HS-5 (cell line): ENCODE measurements at places on chromosomes 7 and 10.
A peak's percentile ranks its signal among the peaks of the same experiment; 100 is the strongest.

DNA sequence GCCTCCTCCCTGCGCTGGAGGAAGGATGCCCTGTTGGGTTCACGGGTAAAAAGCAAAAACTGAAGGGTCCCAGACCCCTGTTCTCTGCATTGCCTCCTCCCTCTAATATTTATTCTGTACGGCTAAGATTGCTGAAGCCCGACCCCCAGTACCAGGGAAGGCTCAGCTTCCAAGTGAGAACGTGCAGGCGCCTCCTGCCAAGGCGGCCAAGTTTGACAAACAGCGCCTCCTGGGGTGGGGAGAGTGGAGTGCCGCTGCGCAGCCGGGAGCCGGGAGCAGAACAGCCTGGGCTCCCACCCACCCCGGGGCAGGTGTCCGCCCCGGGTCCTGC lies 4.7 kb upstream of the EBF3 start:
- no peak for DNase-seq

- no peak for DNase-seq
These were observed 392.2 kb upstream of the CELF2 start for GRCh38 chr10:10625491-10625890.

DNA sequence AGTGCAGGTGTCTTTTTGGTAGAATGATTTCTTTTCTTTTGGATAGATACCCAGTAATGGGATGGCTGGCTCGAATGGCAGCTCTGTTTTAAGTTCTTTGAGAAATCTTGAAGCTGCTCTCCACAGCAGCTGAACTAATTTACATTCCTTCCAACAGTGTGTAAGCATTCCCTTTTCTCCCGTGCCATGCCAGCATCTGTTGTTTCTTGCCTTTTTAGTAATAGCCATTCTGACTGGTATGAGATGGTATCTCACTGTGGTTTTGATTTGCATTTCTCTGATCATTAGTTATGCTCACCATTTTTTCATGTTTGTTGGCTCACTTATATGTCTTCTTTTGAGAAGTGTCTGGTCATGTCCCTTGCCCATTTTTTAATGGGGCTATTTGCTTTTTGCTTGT lies 486.3 kb downstream of the GALNT17 start:
- DNase-seq: no peak

- no peak for DNase-seq
These were observed 21.7 kb downstream of the KLHDC10 start for GRCh38 chr7:130091999-130092398.

GRCh38 chr7:55065511-55066229 lies 46.9 kb downstream of the EGFR start:
- peak; percentile 86 for DNase-seq

- DNase-seq: no peak
These were observed 109.1 kb downstream of the POLL start for GRCh38 chr10:101478956-101479355.

DNA sequence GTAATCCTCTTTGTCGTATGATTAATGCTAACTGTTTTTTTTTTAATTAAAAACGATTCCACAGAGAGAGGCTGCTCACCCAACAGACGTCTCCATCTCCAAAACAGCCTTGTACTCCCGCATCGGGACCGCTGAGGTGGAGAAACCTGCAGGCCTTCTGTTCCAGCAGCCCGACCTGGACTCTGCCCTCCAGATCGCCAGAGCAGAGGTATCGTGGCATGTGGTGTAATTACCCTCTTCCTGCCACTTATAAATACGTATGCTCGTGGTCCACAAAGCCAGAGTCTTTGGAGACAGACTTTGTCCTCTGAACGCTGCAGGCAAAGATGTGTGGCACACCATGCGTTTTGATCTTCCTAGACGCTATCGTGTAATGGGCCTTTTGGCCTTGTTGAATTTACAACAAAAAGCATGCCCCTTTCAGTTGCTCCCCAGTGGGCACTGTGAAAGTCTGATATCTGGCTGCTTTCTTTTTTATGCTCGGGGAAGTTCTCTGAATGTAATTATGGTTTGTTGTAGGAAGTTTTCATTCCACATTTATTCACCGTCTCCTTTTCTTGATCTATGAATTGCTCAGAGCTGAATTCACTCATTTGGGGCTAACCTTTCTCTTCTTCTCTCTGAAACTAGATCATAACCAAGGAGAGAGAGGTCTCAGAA lies 33.6 kb upstream of the BTBD16 start:
- no peak for DNase-seq

- DNase-seq: no peak
These were observed 275.4 kb downstream of the ZEB1 start for GRCh38 chr10:31594347-31594873.

- no peak for DNase-seq
These were observed 292.9 kb downstream of the FZD1 start for GRCh38 chr7:91556956-91557650.
